ENCODE measurements at places on chromosomes 4 and X.

- DNase-seq = no peak
These were observed 30.9 kb downstream of the PDLIM3 start for GRCh38 chr4:185504098-185505047.

DNA sequence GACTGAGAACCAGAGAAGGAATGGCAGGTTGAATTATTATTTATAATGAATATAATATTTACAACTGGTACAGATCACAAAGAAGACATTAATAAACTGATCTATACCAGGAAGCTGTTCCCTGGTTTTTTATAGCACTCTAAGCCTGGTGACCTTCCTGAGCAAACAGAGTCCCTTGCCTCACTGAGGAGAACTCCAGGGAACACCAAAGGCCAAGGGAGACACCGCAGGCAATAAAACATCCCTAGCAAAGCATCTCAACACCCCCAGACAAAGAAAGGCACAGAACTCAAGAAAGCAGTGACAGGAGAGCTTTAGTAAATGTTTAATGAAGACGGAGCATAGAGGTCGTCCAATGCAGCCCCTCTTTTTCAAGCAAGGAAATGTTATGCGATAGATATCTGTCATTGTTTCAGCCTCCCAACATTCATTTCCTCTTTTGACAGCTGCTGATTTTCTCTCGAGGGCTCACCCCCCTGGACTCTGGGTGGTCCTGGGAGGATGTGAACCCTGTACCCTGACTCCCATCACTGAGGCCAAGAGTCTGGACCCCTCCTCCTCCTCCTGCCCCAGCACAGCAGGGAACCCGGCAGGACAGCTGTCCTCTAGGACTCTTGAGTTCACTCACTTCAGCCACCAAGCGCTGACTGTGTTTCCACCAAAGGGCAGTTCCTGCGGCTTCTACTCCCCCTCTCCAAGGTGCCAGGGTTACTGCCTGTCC is 342.5 kb upstream of the GATB start:
- no peak for DNase-seq

DNA sequence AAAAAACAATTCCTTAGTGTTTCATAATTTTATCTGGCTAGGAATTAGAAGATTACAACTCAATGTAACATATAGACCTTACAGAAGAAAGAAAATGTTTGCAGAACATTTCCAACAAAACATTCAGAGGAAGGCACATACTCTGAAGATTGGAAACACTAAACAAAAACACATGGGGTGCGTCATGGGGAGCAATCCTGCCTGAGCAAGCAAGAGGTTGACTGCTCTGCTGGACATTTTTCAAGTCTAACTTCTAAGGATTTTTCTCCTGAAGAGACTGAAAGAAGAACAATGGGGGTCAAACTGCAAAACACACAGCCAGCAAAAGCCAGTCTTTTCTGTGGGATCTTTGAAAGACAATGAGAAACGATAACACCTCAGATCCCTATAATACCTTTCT is 182.8 kb downstream of the GUCY2F start:
- no peak for DNase-seq

- DNase-seq = no peak
These were observed 16.1 kb upstream of the AMBN start for GRCh38 chr4:70575964-70576363.

- DNase-seq = no peak
These were observed 677.9 kb upstream of the ADGRL3 start for GRCh38 chr4:60522265-60522664.

- no peak for DNase-seq
These were observed 1597.9 kb downstream of the RPA4 start for GRCh38 chrX:98481636-98482035.

DNA sequence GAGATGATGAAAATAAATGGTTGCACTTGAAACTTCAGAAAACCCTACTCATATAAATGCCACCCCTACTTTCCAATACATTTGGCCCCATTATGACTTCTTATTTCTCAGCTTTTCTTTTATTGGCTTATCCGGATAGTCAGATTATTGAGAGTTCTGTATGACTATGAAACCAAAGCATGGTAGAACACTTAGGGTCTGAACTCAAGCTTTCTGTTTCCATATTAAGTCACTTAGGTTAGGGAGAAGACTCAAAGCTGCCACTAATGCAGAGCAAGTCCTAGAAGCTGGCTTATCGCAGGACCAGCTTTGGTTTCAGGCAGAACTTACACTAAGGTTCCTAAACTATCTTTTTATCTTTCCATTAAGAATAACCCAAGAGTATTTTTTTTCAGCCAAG is 229.9 kb upstream of the CPEB2 start:
- no peak for DNase-seq

DNA sequence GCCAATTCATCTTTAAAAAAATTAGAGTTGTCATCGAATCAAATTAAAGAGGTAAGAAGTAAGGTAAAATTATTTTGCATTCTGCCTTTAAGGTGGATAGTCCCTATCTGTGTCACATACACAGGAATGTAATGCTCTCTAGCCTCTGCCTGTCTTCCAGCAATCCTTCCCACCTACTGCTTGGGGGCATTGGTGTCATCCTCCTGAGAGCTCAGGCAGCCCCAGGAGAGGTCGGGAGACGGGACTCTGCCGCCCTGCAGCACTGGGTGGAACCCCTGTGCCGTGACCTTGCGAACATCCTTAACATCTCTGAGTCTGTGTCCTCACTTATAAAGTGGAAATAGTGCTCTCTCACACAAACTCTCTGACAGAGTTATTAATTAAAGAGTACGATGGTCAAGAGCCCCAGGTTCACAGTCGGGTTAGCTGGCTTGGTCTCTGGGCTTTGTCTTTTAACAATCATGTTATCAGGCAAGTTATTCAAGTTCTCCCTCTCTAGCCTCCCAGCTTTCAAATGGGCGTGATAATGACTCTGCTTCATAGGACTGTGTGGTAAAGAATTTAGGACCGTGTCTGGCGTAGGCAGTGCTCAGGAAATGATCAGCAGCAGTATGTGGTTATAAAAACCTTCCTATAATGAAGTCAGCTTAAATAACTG is 10.2 kb downstream of the TLR3 start:
- no peak for DNase-seq

GRCh38 chr4:183540410-183541009 is 35.7 kb downstream of the ING2 start:
- no peak for DNase-seq

DNA sequence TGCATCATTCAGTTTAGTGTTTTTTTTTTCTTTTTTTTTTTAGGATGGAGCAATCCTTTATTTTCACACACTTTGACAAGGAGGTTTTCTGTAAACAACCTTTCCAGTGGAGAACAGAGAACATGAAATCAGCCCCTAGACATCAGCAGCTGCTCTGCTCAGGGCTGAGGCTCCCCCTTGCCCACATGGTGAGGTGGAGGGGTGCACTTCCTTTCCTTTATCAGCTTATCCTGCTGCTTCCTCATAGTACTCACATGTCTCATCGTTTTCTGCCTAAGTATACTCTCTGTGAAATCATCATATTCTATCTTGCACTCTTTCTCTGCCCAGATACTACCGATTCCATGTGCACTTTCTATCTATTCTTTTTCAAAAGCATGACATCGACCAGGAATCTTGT is 47.6 kb upstream of the PRSS12 start:
- DNase-seq = no peak

GRCh38 chrX:145190801-145191389 is 56.4 kb upstream of the SPANXN1 start:
- DNase-seq = no peak

- no peak for DNase-seq
These were observed 149.2 kb downstream of the STK32B start for GRCh38 chr4:5200513-5200912.

- DNase-seq = no peak
These were observed 126.2 kb upstream of the UGT8 start for GRCh38 chr4:114472269-114473032.

GRCh38 chrX:118373538-118373937 is 27.6 kb downstream of the WDR44 start:
- no peak for DNase-seq

DNA sequence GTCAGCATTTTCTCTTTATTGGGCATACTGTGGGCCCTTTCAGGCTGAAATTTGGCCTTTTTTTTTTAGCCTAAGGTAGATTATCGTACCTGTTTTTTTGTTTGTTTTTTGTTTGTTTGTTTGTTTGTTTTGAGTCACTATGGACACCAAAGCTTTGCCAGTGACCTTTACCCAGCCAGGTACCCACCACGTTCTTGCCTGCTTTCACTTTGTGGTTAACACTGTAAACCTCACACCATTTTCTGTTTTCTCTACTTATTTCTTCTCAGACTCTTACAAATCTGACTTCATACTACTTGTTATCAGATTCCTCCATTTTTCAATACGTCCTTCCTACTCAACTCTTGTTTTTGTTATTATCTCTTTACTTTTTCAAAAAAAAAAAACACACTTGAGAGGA is 81.5 kb downstream of the ZNF674 start:
- DNase-seq = no peak

DNA sequence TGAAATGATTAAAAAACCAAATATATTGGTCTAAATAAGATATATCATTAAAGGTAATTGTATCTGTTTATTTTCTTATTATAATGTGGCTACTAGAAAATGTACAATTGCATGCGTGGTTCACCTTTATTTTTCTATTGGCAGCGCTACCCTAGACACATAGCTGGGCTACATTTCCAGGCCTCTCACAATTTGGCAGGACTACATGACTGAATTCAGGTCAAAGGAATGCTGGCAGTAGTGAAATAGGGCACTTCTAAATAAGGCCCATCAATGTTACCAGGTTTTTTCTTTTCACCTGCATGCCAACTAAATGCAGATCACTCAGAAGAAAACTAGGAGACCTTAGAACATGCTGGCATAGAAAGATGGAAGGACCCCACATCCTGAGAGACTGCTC is 1072.9 kb upstream of the SLIT2 start:
- no peak for DNase-seq

DNA sequence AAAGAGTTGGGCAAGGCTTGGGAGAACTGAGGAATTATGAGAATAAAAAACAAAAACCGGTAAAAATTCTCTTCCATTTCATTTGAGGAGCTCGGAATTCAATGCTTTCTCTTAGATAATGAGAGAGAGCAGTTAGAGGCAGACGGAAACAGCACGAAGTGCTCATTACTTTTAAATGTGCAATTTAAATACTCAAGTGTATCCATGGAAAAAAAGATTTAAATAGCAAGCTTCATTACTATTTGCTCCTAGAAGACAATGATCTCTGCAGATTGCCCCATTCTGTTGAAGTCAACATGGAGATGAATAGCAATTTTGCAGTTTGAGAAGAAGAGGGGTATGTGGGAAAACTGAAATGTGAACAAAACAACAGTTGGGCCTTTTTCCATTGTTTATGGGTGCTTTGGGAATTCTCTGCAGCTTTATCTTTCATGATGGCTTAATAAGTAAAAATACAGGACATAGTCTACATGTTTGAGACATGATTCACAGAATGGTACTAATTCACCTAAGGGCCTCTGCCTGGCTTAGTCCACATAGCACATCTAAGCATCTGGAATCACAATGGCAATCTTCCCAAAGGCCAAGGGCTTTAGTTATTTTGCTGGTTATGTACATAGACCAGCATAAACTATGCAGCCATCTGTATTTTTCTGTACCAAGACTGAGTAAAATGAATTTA is 512.7 kb upstream of the FAT1 start:
- DNase-seq = no peak

- no peak for DNase-seq
These were observed 2.6 kb downstream of the TMEM35A start for GRCh38 chrX:101081231-101081630.

DNA sequence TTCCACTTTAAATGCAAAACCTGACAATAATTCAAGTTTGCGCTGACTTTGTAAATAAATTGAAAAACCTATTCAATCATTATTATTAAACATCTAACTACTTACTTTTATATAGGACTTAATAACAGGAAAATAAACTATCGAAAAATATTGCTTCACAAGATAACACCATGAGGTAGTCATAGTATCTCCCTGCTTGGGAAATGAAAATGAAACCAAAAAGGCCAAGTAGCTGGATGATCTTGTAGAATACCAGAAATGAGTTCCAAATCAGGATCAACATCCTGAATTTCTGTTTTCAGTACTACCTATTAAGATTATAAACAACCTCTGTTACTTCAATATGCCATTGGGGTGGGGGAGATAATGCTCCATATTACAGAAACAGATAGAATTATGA is 58.9 kb downstream of the CHIC2 start:
- DNase-seq = no peak

DNA sequence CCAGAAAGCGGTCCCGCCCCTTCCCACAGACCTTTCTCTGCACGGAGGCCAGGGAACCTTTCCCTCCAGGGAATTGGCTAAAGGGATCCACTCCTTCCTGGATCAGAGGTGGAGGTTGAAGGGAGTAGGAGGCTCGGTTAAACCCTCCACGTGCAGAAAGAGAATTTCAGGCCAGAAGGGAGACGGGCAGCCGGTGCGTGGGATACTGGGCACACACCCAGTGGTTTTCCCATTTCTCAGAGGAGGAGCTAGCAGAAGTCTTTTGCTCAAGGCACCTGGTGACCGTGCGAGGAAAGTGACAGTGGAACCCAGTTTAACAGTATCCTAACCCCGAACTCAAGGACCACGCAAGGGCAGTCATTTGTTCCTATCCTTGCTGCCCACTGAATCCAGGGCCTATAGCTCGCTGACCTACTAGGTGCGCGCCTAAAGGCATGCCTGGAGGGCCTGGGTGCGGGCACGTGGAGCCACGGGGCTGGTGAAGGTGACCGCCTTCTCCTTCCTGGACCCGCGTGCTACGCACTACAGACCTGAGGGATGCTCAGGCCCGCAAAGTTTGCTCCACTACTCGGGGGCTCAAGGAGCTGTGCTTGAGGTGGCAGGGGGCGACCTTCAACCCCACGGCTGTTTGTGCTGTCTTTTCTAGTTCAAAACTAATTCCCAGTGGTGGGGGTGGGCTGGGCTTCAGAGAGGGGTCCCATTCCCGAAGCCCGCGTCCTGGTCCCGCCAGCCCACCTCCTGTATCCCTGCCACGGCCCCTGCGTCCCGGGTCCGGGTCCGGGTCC is 587 bp upstream of the AFF2 start:
- no peak for DNase-seq

- no peak for DNase-seq
These were observed 83.5 kb downstream of the CHRNA9 start for GRCh38 chr4:40418430-40419230.

GRCh38 chr4:53558065-53558801 is 33.1 kb downstream of the LNX1 start:
- no peak for DNase-seq

GRCh38 chr4:128649575-128650205 is 159.8 kb upstream of the JADE1 start:
- DNase-seq = no peak

- no peak for DNase-seq
These were observed 147.2 kb upstream of the DIPK2B start for GRCh38 chrX:45347877-45348276.

GRCh38 chr4:183470821-183471220 is 26.4 kb downstream of the CDKN2AIP start:
- DNase-seq = no peak

DNA sequence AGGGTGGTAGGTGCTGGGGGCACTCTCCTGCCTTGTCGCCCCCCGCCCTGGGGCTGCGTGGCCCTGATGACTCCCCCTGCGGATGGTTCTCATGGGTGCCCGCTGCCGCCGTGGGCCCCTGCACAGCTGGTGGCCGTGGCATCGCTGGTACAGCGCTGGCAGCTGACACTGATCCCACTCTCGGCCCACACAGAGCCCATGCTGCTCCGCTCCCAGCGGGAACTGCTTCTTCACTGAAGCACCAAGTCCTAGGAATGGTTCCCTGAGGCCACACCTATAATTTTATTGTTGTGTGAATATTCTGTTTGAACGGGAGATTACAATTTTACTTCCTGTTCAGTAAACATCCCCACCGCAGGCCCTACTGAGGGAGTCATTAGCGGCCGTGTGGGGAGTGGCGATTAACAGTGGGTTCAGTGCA is 138.6 kb upstream of the NKX1-1 start:
- no peak for DNase-seq

- no peak for DNase-seq
These were observed 26.3 kb upstream of the PDS5A start for GRCh38 chr4:40003986-40004385.

Data from stimulated activated CD4-positive, alpha-beta T cell treated with anti-CD3 and anti-CD28 coated beads, Interleukin-2, amount 100 ng/mL, for 4 hours (primary cell).